ENCODE measurements at places on chromosomes 1 and 21.

GRCh38 chr1:152044386-152044785, 7.6 kb upstream of the S100A11 start:
- DNase-seq = no peak

DNA sequence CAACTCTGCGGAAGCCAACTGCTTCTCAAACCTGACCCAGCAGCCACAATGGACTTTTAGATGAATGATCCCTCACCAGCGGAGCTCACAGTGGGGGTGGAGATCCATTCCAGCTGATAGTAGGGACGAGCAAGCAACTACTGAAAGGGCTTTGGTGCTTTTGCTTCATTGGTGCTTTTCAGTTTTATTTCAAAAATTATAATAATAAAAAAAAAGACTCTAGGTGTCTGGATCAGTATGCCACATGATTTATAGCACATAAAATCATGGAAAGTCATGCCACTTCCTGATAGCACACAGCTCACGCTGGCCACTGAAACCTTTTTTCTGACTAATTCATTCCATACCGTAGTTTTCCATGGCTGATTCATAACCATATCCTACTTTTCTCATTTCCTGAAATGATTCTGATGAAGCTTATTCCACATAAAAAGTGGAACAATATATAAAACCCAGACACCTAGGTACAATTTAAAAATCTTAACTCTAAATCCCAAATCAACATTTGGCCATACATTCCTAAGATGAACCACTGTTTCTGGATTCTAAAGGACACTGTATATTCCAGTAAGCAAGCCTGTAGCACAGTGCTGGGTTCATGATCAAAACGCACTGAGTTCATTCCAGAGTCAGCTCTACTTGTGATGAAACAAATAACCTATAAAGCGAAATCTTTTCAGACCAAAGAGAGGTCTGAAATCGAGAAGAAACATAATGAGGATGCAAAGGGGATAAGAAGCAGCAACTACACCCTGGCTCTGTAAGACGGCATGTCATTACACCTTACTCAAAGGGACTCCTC, 41.3 kb upstream of the KCNE1 start:
- peak; percentile 74 for DNase-seq

- no peak for DNase-seq
Observed at GRCh38 chr1:119795261-119796200, 15.7 kb downstream of the REG4 start.

GRCh38 chr1:79042117-79042516, 35.6 kb upstream of the ADGRL4 start:
- DNase-seq = peak; percentile 42

DNA sequence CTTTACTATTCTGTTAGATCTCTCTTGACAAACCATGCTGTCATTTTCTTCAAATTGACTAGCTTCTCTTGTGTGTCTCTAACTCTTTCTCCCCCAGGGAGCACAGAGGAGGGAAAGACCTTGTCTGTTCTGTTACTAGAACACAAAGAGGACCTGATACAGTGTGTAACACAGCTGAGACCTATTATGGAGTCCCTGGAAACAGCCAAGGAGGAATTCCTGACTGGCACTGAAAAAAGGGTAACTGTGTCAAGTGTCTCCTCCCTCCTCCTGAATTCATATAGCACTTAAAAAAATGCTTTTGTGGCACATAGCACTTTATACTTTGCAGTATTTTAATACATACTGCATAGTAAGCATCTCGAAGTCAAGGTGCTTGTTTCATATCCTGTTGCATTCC, 50.6 kb downstream of the ZBTB40 start:
- no peak for DNase-seq

DNA sequence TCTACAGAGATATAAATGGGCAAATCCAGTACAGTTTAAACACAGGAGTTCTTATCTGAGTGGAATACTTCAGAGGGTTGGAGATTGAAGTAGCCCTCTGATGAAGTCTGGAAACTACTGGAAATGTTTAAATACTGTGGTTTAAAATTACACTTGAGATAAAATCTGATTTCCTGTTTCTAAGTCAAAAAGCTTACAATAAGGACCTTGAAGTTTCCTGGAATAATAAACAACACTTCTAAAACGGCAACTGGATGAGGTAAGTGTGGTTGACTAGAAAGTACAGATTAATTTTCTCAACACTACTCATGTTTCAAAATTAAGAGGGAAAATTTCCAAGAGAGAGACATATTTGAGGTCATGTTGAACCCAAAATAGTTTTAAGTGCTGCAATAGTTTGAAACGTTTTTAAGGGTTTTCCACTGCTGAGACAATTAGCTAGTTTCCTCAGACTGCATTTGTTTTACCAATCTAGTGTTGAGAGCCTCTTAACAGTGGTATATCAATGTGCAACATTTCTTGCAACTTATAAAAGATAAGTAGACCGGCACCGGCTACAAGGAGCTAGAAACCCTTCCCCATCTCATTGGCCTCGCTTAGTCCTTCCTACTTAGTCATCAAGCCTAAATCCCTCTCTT, 27.4 kb downstream of the KCNA3 start:
- peak; percentile 15 for DNase-seq

DNA sequence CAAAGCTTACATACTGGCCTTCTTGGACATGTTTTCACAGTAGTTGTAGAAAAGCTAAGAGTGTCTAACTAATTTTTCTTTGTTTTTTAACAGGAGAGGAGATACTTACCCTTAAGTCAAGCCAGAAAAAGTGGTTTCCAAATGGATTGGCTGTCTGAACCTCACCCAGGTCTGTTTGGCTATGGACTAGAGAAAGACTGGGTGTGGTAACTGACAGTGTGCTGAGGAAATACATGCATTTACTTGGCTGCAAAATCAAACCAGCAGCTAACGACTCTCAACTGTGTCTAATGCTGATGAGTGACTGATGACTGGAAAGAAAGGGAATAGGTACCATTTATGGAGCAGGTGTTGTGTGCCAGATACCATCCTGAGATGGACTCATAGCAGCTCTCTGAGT, 91.1 kb downstream of the MTR start:
- no peak for DNase-seq

DNA sequence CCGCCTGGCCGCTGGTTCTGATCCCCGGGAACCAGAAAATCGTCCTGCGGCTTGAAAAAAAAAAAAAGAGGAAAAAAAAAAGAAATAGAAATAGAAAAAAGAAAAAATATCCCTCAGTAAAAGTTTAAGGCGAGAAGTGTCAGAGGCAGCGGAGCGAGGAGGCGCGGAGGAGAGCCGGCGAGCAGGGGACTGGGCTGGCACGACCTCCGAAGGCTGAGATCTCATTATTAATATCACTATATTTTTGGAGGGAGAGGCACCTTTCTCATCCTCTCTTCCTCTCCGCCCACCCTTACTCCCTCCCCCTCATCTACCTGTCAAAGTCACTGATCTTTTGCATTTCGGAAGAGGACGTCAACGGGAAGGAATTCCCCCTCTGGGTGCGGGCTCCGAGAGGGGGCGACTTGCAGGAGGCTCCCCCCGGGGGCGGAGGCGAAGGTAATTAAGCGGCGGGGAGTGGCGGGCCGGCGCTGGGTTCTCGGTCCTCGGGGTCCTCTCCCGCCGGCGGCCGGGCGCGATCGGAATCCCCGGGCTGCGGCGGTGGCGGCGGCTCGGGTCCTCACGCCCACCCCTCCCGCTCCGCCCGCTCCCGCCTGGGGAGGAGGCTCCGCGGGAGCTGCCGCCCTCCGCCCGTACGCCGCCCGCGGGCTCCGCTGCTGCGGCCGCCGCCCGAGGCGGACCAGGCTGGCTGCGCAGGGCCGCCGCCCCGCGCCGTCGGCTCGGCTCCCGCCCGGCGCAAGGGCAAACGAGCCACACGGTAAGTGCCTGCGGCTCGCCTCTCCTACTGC, at the start of gene NTNG1:
NTNG1 (plus strand) TSS at position 337 of the 788 bp plus-strand sequence.
- no peak for DNase-seq

DNA sequence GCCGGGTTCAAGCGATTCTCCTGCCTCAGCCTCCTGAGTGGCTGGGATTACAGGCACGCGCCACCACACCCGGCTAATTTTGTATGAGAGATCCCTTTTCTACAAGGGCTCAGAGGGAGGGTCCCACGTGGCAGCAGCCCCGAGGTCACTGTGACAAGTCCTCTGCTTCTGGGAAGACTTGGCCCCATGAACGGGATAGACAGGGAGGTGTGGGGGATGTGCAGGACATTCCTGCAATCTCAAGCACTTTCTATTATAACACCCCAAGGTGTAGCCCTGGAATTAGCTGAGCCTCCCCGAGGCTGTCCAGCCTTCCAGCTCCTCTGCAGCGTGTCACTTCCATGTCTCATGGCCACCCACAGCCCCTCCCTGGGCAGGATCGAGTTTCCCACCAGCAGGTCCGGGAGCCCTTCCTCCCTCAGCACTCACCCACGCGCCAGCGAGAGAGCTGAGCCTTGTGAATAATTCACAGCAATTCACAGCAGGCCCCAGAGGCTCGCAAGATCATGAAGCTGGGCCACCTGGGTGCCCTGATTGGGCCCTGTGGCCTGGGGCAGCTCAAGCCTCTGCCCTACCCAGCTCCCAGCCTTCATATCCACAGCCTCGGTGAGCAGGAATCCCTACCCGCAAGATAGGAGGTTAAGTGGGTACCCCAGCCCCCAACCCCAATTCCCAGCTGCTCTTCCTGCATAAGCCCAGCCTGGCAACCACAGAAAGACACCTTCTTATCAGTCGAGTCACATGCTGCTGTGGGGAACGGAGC, 22.8 kb upstream of the RNU1-4 start:
- no peak for DNase-seq

DNA sequence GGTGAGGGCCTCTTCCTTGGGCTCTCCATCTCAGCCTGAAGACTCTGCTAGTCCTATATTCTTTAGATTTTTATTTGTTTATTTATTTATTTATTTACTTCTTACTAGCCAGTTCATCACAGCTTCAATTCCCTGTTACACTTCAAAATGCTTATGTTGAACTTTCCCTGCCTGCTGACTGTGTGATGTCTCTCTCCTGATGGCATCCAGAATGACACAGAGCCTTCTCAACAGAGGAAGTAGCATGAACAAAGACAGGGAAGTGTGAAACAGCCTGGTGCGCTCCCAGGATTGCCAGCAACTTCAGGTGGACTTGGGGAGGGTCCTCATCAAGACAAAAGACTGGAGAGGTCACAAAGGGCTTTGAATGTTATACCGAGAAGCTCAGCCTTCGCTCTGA, 4.3 kb upstream of the IPO13 start:
- no peak for DNase-seq

- no peak for DNase-seq
Observed at GRCh38 chr1:218430822-218431221, 85.7 kb downstream of the TGFB2 start.

DNA sequence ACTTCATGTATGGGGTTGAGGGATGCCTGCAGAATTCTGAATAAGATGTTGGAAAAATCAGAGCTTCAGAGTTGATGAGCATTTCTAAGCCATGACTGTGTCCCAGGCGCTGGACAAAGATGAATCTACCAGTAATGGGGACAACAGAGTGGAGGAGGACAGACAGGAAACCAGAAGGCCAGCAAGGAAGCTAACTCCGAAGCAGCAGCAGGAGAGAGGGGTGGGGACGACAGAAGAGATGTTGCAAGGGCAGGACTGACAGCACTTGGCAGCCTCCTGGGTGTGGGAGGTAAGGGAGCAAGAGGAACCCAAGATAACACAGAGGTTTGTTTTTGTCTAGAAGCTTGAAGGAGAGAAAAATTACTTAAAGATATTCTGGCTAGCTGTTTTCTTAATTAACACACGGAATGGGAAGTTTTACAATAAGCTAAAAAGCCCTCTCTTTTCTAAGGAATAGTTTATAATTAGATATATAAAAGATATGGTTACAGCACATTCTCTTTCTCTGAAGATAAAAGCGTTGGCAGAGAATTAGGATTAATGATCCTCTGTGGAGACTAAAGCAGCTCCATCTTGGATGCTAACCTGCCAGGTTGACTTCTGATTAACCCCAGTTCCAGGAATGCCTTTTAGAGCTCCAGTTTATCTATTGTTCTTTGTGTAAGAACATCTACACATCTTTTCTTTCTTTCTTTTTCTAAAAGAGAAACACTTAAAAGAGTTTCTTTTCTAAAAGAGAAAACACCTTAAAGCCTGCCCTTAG, 92.7 kb downstream of the TENT5C start:
- DNase-seq = no peak

GRCh38 chr1:33247545-33247944, 8.7 kb upstream of the ZNF362 start:
- no peak for DNase-seq

DNA sequence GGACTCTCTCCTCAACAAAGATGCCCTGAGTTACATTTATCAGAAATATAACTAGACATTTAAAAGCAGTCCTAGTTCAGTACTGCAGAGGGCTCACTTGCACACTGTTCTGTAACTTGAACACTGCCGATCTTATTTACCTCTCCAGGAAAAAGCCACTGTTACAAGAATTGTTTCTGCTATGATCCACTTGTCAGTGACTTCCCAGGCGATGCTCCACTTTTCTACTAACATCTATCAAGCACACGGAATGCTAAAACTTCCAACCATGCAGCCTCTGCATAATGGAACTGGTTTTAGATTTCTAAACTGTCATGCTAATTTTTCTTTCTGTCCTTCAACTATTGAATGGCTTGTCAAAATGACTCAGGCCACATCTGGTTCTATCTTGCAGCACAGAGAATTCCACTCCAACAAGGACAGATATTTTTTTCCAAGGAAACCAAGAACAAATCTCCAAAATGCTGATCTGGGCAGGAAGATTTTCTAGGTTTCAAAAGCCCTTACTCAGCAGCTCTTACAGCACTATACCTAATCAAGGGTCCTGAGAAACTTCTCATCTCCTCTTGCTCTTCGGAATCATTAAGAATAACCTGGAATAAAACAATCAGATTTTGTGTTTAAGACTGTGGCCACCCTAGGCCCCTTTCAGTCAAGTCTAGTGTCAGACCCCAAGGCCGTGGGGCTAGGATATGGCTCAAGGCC, 9.9 kb downstream of the SEC16B start:
- DNase-seq = no peak

DNA sequence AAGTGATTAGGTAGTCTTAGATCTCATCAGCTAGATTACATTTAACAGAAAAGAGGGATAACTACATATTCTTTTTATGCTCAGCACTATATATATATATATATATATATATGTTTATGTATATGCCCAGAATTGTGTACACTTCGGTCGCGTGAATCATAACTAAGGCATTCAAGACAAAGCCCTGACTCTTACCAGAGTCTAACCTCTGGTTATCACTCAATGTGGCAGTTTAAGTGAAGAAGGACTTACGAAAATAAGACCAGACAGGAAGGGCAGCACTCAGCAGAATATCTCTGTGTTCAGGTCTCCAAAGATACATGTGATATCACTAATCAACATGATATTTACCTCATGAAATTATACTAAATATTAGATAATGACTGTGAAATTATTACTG, 1326.7 kb downstream of the MRPL39 start:
- no peak for DNase-seq

GRCh38 chr1:180967558-180967957, 54.9 kb downstream of the KIAA1614 start:
- DNase-seq = no peak

Data from fibroblast of skin of left quadriceps (primary cell).